ELR (cell line): ENCODE measurements at places on chromosomes 13 and 19.
A peak's percentile ranks its signal among the peaks of the same experiment; 100 is the strongest.

- DNase-seq, result peak; percentile 19
These were observed 6.9 kb downstream of the ZNF221 start for GRCh38 chr19:43957891-43958290.

GRCh38 chr13:79833991-79834390, 353.0 kb downstream of the NDFIP2 start:
- no peak for DNase-seq

GRCh38 chr13:77351315-77351714, 24.4 kb upstream of the MYCBP2 start:
- DNase-seq, result no peak

DNA sequence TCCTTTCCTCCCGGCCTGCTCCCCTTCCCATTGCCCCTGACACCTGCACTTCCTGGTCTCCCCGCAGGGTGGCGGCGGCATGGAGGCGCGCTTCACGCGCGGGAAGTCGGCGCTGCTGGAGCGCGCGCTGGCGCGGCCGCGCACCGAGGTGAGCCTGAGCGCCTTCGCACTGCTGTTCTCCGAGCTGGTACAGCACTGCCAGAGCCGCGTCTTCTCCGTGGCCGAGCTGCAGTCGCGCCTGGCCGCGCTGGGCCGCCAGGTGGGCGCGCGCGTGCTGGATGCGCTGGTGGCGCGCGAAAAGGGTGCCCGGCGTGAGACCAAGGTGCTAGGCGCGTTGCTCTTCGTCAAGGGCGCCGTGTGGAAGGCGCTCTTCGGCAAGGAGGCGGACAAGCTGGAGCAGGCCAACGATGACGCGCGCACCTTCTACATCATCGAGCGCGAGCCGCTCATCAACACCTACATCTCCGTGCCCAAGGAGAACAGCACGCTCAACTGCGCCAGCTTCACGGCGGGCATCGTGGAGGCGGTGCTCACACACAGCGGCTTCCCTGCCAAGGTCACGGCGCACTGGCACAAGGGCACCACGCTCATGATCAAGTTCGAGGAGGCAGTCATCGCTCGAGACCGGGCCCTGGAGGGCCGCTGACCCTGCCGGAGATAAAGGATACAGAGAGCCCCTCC, 1.7 kb downstream of the TRAPPC5 start:
- no peak for DNase-seq

DNA sequence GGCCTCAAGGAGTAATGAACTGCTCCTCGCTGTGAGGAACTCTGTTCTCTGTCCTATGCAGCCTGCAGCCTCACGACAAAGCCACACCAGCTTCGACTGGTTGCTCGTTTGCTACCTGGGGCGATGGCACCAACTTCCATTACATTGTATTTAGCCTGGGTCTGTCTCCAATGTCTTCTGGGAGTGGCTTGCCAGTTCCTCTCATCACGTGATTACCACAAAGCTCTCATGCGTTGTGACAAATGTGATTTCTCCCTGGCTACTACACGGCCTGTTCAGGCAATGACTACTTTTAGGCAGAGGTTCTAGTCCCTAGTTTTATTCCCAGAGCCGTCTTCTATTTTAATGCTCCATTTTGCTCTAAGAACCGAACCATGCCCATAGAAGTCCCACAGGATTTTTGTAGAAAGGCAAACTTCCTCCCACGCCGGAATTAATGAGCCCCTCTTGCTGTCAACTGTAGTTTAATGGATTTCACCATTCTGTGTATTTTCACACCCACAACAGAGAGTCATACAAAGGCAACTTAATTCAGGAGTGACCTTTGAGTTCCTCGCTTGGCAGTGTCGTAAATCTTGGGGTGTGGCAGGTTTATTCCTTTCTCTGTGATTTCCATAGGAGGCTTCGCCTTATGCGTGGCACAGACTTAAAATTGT, 351.9 kb downstream of the EFNB2 start:
- no peak for DNase-seq

- peak; percentile 68 for DNase-seq
These were observed 2.8 kb downstream of the SEMA6B start for GRCh38 chr19:4556597-4557127.

DNA sequence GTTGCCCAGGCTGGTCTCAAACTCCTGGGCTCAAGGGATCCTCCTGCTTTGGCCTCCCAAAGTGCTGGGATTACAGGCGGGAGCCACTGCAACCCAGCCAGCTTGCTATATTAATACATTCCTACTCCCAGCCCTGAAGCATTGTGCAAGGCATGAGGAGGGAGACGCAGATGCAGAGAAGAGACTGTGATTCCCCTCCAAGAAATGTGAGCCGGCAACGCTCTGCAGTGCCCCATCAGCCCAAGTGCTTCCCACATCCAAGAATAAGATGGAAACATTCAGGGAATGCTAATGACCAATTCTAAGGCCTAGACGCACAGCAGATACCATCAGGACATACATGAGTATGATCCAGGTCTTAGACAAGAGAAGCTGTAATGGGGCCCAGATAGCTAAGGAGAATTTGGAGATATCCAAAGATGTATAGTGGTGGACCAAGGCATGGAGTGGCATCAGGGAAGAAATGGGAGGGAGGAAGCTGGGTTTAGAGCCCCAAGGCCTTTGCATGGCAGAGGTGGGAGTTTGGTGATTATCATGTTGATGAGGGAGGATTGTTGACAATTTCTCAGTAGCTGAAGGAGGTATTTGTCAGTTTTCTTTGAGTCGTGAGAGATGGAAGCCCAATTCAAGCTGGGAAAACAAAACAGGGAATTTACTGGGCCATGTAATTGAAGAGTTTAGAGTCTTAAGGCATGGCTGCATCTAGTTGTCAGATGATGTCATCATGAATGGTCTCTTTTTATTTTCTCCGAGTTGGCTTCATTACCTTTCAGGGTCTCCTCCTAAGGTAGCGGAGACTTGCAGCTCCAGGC, 2.9 kb downstream of the PPM1N start:
- DNase-seq, result no peak

- no peak for DNase-seq
These were observed 406.8 kb upstream of the HTR2A start for GRCh38 chr13:47303626-47304025.

GRCh38 chr13:110890279-110891165, 24.3 kb downstream of the ANKRD10 start:
- no peak for DNase-seq

DNA sequence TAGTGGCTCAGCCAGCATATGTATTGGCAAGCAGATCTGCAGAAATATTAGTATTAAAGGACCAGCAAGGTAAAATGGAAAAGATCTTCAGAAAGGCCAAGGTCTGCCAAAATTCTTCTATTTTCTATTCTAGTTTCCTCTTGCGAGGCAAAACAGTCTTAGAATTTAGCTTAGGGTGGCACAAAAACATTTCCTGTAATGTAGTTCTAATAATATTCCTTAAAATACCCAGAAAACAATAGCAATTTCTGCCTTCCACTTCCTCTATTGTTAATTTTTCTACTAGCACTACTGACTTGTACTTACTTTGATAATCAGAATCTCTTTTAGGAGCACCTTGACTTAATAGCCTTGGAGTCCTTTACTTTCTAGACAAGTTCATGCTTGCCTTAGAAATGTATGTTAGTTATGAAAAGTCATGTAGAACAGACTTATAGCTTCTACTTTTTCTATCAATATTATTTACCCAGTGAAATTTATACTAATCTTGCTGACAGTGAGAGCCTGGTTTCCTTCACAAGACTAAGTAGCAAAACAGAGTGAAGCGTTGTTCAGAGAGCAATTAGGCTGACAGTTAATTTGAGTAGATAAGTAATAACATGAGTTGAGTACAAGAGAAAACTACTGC, 23.9 kb upstream of the LPAR6 start:
- DNase-seq, result no peak

DNA sequence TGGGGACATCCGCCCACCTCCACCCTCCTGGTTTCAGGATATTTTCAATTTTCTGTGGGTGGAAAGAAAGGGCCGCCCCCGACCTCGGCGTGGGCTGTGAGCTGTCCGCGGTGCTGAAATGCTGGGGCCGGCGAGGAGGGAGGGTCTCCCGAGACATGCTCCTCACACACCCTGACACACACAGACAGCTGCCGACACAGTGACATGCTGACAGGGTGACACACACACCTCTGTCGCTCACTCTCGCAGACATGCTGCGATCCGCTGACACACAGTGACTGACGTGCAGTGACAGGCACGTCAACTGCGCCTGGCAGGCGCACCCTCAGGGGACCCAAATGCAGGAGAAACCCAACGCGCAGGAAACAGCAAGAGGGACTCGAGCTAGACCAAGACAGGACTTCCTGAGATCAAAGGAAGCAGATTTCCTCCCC, 25.1 kb upstream of the MEIS3 start:
- DNase-seq, result no peak
